ENCODE measurements at places on chromosomes 7 and 10.

DNA sequence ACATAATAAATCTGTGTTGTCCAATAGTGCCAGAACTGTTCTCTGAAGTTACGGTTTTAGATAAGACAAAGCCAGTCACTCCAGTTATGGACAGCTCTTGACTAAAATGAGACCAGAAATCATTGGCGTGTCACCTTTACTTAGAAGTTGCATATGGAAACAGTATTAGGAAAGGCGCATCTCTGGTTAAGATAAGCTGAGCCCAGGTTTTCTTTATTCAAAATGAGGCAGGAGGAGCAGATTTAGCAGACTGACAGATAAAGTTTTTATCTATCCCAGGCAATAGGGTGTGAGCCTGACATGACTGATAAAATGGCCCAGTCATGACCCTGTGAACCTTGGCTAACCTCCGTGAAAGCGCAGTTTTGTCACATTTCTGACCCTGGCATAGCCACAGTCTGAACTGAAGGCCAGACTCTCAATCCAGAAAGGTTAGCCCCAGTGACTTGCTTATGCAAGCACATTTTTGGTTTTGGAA lies 4.2 kb downstream of the CYP26A1 start:
- DNase-seq: no peak

GRCh38 chr7:31493714-31494181 lies 20.1 kb upstream of the ITPRID1 start:
- DNase-seq: no peak

GRCh38 chr7:119925581-119926289 lies 347.2 kb upstream of the KCND2 start:
- DNase-seq: no peak

DNA sequence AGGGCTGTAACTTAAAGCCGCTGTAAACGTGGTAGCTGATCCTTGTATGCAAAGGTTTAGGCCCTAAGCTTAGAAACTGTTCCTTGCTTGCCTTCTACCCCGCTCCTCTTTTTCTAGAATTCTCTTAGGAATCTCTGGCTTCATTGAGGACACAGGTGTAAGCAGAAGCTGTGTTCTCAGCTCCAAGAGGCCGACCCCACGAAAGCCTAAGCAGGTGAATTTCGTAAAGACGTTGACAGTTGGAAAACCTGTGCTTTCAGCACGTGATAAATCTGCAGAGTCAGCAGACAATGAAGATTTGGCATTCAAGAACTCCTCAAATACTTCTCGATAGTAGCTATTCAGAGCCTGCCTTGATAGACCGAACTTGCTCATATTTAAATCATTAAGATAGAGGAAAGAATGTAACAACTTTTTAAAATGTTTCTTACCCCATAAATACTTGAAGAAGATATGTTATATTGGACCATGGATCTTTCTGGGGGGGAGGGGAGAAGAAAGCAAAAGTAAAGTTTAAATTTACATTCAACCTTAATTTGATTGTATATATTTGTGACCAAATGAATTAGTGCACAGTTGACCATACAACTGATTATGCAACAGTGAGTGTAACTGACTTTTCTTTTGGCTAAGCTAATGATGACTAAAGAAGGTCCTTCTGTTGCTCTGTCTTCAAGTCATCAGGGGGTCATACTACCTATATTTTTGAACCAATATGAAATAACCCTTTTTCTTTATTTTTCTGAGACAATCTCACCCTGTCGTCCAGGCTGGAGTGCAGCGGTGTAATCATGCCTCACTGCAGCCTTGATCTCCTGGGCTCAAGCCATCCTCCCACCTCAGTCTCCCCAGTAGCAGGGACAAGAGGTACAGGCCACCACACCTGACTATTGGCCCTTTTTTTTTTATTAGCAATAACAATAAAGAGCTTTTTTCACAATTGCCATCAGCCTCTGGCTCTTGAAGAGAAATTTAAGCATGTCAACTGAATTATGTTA lies 1.2 kb upstream of the GDI2 start:
- no peak for DNase-seq

GRCh38 chr10:95964756-95965155 lies 57.0 kb downstream of the CC2D2B start:
- DNase-seq: no peak

DNA sequence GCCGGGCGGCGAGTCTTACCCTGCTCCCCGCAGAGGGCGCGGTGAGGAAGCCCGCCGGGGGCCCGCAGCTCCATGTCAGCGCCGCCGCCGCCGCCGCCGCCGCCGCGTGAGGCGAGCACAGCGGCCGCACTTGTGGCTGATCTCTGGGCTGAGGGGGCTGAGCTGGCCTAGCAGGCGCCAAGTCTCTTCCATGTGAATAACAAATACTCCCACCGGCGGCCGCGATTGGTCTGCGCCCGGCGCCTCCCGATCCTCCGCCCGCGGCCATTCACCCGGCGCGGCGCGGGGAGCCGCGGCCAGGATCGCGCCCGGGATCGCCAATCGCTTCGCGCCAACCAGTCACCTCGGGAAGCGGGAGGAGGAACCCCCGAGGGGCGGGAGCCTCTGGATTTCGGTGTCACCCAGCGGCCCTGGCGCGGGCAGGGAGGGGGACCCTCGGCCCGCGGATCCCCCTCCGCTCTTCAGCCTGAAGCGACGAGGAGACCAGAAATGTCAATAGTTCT lies at the start of gene GRM8:
Gene GRM8, minus strand, starts transcription at position 164 of the 503 bp plus-strand sequence.
- DNase-seq: no peak

- DNase-seq: no peak
Observed at GRCh38 chr10:569961-570627, 119.4 kb downstream of the DIP2C start.

GRCh38 chr10:60573336-60573735 lies 183.7 kb upstream of the ANK3 start:
- no peak for DNase-seq

DNA sequence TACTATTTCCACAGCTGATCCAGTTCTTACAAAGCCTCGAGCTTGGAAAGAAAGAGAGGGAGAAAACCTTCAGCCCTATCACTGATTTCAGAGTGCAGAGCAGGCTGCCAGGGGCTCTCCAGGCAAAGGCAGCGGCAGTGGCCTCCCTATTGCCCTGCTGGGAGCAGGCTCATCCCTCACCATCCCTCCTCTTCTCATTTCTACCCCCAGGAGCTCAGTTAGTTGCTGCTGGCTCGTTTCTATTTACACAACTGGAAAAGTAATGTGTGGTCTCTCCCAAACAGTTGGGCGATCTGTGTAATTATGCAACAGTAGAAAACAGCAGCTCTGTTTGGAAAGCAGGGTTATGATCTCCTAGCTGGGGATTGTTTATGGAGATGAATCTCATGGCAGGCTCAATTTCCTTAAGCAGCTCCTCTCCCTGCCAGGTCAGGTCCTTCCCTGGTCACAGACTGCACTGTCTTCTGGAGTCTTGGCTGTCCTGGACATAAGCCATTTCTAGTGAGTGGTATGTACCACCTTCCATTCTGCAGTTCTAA lies 28.7 kb upstream of the TNS3 start:
- DNase-seq: peak; percentile 46

- DNase-seq: no peak
Observed at GRCh38 chr10:46239247-46239646, 47.5 kb upstream of the ANTXRL start.

DNA sequence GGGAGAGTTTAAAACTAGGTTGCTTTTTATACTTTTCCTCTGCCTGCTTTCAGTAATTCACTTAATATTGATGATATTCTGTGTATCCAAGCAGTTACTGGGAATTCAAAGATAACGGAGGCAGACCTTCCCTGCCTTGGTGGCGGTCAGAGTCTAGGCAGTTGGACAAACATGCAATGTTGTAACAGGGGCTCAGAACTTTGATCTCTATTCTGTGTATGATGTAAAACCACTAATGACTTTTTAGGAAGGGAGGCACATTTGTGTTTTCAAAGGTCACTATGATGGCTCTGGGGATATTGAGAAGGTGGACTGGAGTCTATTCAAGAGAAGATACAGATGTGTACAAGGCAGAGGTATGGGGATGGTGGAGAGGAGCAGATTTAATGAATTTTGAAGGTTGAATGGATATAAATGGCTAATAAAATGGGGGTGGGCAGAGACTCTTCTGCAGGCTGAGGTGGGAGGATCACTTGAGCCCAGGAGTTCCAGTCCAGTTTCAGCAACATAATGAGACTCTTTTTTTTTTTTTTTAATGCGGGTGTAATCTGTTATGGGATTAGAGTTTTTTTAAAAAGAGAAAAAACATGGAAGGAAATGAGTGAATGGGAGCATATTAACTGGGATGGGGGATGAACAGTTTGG lies 5.7 kb upstream of the PON2 start:
- no peak for DNase-seq

DNA sequence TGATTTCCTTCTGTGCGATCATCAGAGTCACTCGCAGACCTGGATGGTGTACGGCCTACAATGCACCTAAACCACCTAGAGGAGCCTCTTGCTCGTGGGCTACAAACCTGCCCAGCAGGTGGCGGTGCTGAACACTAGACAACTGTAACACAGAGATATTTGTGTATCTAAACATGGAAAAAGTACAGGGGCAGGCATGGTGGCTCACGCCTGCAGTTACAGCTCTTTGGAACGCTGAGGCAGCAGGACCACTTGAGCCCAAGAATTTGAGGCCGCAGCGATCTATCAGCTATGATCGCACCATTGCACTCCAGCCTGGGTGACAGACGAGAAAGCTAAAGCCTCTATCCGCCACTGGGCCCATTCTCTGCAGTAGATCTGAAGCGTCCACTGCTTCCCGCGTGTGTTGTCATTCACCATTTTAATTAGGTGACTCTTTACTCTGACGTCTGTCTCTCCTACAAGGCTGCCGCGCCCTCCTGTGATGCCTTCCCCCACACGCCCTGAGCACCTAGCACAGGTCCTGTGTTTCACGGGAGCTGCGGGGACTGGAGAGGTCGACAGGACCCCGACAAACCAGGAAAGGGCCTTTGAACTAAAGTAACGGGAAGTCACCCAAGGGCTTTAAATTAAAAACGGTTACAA lies 774 bp downstream of the TUBGCP2 start:
- peak; percentile 2 for DNase-seq

DNA sequence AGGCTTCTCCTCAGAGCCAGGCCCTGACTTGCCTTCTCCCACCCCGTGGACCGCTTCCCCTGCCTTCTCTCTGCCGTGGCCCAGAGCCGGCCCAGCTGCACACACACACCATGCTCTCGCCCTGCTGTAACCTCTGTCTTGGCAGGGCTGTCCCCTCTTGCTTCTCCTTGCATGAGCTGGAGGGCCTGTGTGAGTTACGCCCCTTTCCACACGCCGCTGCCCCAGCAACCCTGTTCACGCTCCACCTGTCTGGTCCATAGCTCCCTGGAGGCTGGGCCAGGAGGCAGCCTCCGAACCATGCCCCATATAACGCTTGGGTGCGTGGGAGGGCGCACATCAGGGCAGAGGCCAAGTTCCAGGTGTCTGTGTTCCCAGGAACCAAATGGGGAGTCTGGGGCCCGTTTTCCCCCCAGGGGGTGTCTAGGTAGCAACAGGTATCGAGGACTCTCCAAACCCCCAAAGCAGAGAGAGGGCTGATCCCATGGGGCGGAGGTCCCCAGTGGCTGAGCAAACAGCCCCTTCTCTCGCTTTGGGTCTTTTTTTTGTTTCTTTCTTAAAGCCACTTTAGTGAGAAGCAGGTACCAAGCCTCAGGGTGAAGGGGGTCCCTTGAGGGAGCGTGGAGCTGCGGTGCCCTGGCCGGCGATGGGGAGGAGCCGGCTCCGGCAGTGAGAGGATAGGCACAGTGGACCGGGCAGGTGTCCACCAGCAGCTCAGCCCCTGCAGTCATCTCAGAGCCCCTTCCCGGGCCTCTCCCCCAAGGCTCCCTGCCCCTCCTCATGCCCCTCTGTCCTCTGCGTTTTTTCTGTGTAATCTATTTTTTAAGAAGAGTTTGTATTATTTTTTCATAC lies 38.0 kb downstream of the LIMK1 start:
- no peak for DNase-seq
